ENCODE measurements at places on chromosomes 7 and 10. TPM values are rescaled to one million over a fixed set of nuclear protein-coding genes. Genes with fewer than 3 reads are reported as not detected.

DNA sequence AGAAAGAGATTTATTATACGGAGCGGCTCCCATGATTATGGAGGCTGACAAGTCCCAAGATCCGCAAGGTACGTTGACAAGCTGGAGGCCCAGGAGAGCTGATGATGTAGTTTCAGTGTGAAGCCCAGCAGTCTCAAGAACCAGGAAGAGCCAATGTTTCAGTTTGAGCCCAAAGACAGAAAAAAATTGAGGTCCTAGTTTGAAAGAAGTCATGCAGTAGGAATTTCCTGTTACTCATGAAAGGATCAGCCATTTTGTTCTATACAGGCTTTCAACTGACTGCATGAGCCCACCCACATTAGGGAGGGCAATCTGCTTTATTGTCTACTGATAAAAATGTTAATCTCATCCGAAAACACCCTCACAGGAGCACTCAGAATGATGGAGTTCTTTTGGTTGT lies 51.5 kb downstream of the CCDC71L start:
- no peaks in the 10 kb centered on the region for H3K27me3 ChIP-seq
- DNase-seq = peak; percentile 88
- peak overlapping the region; percentile 88 for H3K27ac ChIP-seq
- H3K4me1 ChIP-seq = peaks cover 20% of the 10 kb centered on the region
- H3K36me3 ChIP-seq = no peaks in the 10 kb centered on the region

- no peaks in the 10 kb centered on the region for H3K27me3 ChIP-seq
- no peak overlapping the region for H3K4me3 ChIP-seq
- no peaks in the 10 kb centered on the region for H3K36me3 ChIP-seq
These were observed 33.9 kb downstream of the FAM107B start for GRCh38 chr10:14740684-14741247.

Gene AZGP1
- not detected for polyA plus RNA-seq

DNA sequence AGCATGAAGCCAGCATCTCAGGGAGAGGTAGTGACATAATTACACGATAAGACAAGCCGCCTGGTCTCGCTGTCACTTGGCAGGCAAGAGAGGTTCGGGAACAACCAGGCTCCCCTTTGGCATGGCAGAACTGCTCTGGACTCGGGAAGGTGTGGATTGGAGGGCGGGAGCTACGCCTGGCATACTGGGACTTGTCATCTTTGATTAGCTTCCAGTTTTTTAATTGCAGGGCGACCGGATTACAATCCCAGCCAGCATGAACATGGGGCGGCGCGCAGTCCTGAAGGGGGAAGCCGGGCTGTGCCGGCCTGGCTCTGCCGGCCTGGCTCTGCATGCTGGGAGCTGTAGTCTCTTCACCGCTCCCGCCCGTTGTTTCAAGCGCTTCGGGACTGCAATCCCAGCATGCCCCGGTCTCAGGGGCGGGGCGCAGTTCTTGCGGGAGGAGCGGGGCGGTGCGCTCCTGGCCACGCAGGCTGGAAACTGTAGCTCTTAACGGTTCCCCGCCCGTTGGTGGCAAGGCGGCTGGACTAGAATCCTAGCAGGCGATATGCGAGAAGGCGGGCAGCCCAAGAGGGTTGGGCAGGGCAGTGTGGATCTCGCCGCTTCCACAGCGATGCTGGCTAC lies 45.5 kb upstream of the ZNF716 start:
- no peaks in the 10 kb centered on the region for H3K27me3 ChIP-seq
- DNase-seq = no peak
- no peak overlapping the region for H3K4me3 ChIP-seq
- no peaks in the 10 kb centered on the region for H3K36me3 ChIP-seq

DNA sequence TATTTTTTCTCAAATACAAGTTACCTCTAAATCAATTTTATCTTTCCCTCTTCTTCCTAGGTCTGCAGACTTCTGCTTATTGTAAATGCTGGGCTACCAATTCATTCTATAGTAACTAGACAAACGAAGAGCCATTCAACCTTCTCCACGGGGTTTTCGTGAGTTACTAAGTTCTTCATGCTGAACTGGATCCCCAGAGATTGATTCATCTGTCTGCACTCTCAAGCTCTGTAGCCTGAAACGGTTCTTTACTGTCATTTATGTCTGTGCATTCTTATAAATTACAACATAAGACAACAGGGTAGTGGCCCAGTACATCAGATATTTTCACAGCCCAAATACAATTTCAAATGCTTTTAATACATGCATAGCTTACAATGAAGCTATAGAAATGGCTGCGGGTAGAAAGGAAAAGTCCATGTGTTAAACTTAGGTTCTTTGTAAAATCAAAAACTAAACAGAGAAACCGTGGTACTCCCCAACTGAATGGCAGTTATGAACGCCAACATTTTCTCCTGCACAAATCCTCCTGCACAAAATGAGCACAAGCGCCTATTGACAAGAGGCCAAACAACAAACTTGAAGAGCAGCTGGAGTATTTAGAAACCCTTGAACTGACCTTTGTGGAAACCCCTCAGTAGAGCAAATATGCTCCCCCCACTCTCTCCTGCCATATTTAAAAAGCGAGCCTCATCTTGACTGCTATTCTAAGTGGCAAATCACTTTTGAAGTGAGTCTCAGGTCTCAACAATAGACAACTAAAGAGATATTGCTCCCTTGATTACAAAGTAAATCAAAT lies 20.7 kb downstream of the LAMB1 start:
- no peaks in the 10 kb centered on the region for H3K27me3 ChIP-seq
- no peak overlapping the region for H3K27ac ChIP-seq
- no peak for DNase-seq
- peaks cover 66% of the 10 kb centered on the region for H3K36me3 ChIP-seq
